Activated T-helper 1 cell treated with Interleukin-2 at 50 U/mL for 16 hours (primary cell): ENCODE measurements at places on chromosomes 5 and 9.

GRCh38 chr5:149409268-149409948, 30.3 kb upstream of the IL17B start:
- no peak for DNase-seq

DNA sequence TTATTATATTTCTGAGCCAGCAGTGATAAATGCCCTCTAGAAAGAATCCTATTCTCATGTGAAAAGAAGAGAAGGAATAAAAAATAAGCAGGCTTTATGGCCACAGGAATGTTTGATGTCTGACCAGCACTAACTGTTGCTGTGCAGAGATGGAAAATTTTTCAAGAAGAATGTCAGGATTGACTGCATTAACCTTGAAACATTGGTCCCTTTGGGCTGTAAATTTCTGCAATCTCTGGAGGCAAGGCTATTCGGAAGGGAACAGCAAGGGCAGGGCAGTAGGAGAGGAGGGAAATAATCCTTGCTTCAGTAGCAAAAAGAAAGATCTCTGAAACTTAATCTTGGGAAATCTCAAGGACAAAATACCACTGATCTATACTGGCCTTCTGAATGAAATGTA, 415.2 kb downstream of the DNAH5 start:
- no peak for DNase-seq

DNA sequence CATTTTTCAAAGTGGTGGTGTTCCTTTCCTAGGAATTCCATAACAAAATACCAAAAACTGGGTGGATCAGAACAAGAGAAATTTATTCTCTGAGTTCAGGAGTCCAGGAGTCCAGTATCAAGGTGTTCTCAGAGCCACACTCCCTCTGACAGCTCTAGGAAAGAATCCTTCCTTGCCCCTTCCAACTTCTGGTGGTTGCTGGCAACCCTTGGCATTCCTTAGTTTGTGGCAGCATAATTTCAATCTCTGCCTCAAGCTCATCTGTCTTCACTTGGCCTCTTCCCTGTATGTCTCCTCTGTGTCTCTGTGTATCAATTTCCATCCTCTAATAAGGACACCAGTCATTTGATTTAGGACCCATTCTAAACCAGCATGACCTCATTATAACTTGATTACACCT, 243.7 kb downstream of the MPDZ start:
- DNase-seq: no peak

DNA sequence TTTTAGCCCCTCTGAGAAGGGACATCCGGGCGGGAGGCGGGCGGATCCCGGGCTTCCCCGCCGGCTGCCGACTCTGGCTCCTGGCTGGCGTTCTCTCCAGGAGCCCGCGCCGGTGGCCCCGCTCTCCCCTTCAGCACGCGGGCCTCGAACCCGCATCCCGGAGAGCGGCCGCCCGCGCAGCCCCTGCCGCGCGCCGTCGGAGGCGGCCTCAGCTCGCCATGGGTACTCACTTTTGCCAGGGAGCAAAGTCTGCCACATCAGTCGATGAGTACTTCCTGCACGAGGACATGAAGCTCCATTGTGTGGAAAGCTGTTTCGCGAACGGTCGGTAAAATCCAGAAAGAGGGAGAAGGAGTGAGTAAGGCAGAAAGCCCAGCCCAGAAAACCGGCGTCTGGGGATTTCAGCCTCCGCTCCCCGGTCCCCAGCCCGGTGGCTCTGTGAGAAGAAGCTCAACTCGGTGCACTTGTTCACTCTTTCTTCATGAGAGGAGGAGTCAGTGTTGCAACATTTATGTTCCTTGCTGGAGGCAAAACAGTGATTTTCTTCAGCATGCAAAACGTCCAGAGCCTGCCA, at the start of gene PRLR:
PRLR (minus strand) TSS at position 450 of the 574 bp plus-strand sequence. CDS start 140,867 bp downstream, outside the sequence.
- no peak for DNase-seq

DNA sequence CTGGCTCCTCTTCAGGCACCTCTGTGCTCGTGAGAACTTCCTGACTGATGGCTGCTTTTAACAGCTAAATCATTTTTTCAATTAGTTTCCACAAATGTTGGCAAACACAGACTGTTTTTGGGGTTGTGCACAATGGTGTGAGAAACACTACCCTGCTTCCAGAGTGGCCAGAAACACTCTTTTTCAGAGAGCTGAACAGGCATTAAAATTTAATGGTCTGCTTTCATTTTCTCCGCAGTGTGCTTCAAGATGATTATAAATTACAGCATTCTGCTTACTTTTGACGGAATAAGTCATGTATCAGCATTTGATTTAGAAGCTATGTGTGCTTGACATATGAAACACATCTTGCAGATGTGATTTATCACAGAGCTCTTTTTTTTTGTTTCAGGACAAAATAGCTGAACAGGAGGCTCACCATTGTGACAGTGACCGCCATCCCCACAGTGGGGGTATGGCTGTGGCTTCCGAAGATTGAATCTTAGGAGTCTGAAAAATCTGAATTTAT, 454.5 kb upstream of the ZNF608 start:
- no peak for DNase-seq

GRCh38 chr5:114210662-114211061, 151.2 kb upstream of the KCNN2 start:
- no peak for DNase-seq

GRCh38 chr9:89820337-89820736, 215.5 kb downstream of the GADD45G start:
- DNase-seq: no peak

DNA sequence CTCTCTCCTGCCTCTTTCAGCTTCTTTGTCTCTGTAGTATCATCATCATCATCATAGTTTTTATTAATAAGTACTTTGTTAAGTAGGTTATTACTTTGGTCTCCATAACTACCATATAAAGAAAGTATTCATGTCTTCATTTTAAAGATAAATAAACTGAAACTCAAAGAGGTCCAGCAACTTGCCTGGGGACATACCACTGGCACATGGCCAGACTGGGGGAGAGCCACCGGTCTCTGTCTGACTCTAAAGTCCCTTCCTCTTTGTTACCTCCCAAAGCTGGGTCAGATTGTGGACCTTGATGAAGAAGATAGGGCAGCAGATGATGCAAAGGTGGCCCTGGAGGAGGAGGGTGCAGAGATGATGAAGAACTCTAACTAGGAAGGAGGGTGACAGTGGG, 8.5 kb downstream of the CDX1 start:
- no peak for DNase-seq

- DNase-seq: no peak
Observed at GRCh38 chr5:133232011-133232410, 180.2 kb downstream of the HSPA4 start.

- DNase-seq: no peak
Observed at GRCh38 chr9:27749838-27750237, 176.6 kb upstream of the C9orf72 start.

GRCh38 chr9:86902586-86902985, 44.7 kb downstream of the GAS1 start:
- DNase-seq: no peak

- no peak for DNase-seq
Observed at GRCh38 chr5:179112469-179113142, 52.4 kb downstream of the ZNF354C start.

- no peak for DNase-seq
Observed at GRCh38 chr5:118604106-118604505, 384.2 kb downstream of the DTWD2 start.

GRCh38 chr5:180689071-180689694, 39.8 kb upstream of the FLT4 start:
- peak; percentile 11 for DNase-seq

DNA sequence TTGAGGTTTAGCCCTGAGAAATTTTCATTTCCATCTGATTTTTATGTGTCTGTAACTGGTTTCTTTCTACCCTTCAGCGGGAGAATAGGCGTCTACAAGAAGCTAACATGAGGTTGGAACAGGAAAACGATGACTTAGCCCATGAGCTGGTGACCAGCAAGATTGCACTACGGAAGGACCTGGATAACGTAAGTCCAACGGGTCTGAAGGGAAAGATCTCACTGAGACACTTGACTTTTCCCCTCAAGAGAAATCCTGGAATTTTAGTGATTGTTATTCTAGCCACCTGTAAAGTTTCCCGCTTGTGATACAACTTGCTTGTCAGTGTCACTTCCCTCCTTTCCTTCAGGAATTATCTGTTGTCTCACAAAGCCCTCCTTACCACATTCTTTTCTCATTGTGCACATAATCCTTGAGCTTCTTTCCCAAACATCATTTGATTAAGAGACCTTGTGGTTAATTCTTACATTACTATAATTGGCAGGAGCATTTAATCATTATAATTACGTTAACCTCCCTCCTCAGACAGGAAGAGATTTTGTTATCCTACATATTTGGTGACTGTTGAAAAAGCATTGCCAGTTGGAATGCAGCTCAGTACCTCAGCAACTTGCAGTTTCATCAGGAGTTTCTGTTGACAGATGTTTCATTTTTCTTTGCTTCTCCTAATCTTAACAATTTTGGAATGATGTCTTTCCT, 56.9 kb downstream of the GPR21 start:
- no peak for DNase-seq

DNA sequence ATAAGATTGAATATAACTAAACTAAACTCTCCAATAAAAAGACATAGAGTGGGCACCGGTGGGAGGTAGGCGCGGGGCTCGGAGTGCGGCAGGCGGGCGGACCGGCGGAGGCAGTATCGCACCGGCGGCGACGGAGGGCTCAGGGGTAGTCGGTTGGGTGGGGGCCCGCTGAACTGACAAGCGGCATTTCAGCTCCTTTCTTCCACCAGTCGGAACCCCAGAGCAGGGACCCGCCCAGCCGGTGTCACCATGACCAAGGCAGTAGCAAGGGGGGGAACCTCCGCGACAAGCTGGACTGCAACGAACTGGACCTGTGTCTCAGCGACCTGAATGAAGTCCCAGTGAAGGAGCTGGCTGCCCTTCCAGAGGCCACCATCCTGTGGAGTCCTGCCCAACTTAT, 156.7 kb downstream of the HINT1 start:
- no peak for DNase-seq
